ENCODE measurements at places on chromosomes 7 and 10.

GRCh38 chr7:75042286-75042685 lies 31.3 kb downstream of the RCC1L start:
- DNase-seq: no peak

DNA sequence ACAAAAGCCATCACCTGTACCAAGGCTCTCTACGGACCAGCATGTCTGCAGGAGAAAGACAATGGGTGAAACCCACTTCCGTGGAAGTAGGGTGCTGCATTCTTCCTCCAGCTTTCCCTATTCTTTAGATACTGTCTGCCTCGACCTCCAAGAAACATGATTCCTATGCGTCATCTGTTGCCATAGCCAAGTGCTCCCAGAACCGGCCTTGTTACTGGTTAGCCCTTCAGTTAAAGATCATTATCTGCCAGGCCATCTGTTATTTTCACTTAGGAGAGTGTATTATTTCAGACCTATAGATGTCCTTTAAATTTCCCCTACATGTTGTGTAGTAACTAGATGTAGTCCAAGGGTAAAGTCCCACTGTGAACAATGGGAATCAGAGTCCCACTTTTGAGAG lies 89.0 kb upstream of the KIAA1217 start:
- no peak for DNase-seq

DNA sequence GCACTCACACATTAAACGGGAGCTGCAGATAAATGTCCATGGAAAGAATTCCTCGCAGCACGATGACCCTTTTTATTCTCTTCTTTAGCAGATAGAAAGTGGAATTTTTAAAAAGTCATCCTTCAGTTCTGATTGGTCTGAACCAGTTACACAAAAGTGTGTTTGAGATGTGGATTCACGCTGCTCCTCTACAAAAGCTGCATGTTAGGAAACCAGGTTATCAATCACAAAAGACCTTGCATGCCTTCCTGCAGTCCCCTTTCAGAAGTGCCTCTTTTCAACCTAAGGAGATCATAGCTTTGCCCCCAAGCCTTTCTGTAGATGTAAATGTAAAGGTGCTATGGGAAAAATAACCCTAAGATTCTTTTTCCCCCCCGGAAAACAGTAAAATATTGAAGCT lies 299.7 kb downstream of the PLXDC2 start:
- no peak for DNase-seq

DNA sequence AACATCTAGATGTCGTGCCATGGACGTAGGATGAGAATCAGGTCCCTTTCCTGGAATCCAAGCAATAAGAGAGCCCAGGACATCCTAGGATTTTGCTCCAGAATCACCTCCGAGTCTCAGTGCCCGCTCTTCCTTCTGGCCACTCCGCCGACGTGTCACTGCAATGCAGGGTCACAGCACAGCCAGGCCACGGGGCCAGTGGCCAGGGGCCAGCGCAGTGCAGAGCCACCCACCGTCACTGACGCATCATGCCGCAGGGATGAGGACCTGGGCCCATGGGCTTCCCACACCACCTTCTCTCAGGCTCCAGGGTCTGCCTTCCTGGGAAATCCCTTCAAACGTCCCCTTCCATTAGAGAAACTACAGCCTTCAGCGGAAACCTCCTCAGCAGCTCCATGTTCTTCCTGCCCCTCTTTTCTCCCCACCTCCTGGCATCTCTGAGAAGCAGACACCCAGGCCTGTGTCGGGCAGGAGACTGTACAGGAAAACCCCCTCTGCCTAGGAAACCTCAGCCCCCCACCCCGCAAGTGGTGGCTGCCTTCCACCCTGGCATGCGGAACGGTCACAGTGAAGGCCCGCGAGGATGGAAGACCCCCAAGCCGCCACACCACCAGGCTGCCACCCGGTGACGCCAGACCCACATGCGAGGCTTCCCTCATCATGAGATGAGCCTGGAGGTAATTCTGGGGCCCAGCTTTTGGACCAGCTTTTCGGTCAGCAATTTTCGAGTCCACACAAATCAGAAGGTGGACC lies 32.1 kb downstream of the STK32C start:
- DNase-seq: no peak

DNA sequence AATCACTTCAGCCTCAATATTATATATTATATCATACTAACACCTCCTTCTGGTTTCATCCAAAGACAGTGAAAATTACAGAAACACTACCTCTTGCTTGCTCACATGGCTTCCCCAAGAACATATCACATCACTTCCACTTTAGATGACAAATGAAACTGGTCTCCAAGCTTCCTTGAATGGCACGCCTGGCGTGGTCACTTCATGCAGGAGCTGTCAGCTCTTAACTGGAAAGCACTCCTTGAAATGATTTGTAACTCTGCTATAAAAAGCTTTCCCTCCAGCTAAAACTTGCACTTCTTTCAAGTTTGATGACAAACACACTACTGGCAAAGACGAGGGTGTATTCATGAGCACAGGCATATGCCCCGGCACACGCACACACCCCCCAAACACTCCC lies 84.1 kb upstream of the INHBA start:
- no peak for DNase-seq

- no peak for DNase-seq
These were observed 216.9 kb downstream of the GLI3 start for GRCh38 chr7:42020061-42020460.

DNA sequence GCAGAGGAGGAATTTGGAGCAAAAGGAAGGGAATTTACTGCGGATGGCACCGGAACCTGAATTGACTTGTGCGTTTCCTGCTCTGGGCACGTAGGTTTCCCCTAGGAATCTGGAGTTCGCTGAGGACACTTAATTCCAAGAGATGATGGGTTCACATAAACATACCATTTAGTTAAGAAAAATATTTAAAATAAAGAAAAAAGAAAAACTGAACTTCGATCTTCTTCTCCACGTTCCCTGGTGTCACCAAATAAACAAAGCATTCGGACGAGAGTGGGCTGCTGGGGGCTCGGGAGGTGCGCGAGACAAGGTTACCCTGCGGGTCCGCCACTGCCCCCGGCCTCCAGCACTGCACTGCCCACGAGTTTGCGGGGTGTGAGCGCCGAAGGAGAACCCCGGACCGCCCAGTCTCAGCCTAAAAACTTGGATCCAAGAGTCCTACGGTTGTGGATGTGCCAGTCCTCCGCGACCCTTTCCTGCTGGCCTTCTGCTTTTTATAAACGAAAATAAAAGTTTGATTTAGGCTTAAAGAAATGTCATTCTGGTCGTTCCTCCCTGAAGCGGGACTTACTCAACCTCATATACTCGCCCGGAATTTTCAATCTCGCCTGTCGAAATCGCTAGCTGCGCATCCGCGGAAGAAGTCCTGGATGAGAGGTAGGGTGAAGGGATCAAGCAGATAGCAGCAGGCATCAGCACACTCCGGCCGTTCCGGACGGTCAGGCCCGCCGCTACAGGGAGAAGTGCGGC lies 30.3 kb downstream of the SKIDA1 start:
- DNase-seq: no peak

DNA sequence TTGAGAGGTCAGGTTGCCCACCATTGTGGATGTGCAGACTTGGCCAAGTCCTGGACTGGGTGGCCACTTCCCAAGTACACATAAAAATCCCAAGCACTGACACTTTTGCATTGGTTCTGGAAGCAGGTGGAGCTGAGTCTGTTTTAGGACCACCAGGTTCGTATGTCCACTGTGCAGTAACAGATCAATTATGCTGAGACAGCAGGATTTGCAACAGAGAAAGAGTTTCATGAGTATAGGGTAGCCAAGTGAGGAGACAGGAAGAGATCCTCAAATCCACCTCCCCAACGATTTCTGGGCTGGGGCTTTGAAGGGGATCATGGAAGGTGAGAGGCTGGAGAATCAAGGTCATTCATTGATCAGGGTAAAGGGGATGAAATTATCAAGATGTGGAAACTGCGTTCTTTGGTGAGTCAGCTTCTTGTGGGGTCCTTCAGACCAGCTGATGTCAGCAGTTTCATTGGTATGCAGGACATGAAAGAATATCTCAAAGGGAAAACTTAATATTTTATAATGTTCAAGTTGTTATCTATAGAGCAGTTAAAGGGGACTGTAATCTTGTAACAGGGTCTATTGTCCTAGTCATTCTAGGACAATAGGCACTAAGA lies 277.7 kb downstream of the GALNT17 start:
- no peak for DNase-seq

- no peak for DNase-seq
These were observed 122.9 kb upstream of the GLI3 start for GRCh38 chr7:42359946-42360345.

GRCh38 chr7:98354511-98355249 lies 46.2 kb downstream of the BAIAP2L1 start:
- no peak for DNase-seq

- no peak for DNase-seq
These were observed 1.4 kb downstream of the CPA4 start for GRCh38 chr7:130294314-130294713.

GRCh38 chr7:158096582-158096981 lies 491.0 kb downstream of the PTPRN2 start:
- no peak for DNase-seq

DNA sequence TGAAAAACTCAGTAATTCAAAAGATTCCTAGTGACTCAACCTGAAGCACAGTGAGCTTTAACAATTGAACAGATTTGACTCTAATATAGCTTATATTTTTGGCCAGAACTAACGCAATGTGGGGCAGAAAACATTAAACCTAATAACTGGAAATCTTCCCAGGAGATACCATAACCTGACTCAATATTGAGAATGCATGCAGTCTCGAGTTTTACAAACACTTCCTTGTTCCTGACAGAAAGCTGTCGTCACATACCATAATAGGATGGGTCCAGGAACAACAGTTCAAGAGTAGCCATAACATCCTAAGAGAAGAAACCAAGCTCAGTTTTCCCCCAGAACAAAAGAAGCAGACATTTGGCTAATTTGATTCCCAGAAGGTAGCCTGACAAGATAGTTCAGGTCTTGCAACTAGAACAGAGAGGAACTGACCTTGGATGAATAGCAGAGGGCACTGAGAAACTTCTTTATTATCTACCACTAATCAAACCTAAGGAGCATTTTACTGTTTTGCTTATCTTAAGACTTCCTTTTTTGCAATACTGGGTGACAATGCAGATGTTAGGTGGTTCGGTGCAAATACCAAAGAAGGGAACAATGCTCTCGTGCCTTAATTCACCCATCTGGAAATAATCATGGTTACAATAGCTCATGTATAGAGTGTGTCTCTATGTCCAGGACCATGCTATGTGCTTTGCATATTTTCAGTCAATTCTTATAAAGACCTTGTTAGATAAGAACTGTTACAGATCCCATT lies 38.6 kb upstream of the ACSL5 start:
- DNase-seq: no peak

DNA sequence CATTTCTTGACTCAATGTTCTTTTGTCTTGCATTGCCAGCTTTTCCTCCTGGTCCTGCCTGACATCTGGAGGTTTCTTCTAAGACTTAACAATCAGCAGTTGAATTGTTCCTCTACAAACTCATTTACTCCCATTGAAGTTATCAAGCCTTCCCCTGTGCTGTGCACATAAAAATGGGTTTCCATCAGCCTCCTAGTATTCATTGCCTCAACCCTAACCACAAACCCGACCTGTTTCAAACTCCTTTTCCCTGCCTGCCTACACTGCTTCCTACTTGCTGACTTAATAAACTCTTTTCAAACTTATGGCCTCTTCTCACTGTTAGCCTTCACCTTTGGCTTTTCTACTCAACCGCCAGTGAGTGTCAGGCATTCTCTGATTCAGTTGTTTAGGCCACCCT lies 9.4 kb upstream of the CDK6 start:
- no peak for DNase-seq

- no peak for DNase-seq
These were observed 31.6 kb upstream of the FOXK1 start for GRCh38 chr7:4650433-4651047.

GRCh38 chr10:126598009-126598408 lies 72.5 kb downstream of the C10orf90 start:
- DNase-seq: peak; percentile 64

GRCh38 chr10:74160013-74160412 lies 9.0 kb downstream of the ADK start:
- DNase-seq: no peak

DNA sequence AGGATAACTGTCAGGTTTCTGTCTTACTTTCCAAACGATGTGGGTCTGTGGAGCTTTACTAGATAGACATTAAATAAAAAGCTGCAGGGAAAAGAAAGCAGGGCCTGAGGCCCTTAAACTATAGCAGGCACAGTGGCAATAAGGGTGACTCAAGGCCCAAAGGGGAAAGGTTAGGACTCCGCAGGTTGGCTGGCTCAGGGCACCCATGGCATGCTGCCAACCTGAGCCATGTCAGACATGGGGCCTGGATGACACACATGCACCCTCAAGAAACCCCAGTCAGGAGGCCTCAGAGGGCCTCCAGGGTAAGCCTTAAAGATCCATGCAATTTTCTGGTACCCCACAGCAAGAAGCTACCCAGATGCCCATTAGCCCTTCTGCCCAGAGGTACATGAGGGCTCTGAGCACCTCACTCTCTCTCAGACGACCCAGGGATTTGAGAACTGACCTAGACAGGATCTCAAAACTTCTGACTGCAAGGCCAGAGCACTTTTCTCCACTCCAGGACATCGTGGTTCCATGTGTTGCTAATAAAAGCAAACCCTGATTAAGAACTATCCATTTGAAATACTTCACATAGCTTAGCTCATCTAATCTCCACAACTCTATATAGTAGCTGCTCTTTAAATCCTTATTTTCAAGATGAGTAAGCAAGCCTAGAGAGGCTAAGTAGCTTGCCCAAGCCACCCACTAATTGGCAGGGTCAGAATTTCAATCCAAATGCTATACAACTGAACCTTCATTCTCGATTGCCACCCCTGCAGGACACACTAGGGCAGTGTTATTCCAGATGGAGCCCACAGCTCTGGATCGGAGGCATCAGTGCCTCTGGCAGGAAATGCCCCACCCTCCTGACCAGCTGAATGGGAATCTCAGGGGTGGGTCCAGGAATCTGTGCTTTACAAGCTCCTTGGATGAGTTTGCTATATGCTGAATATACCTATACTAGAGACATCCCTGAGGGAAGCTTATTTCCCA lies 132.5 kb upstream of the EFCAB10 start:
- DNase-seq: no peak

- no peak for DNase-seq
These were observed 99.4 kb downstream of the MTPN start for GRCh38 chr7:135877805-135878204.

GRCh38 chr10:28879246-28879645 lies 201.9 kb downstream of the BAMBI start:
- DNase-seq: no peak

DNA sequence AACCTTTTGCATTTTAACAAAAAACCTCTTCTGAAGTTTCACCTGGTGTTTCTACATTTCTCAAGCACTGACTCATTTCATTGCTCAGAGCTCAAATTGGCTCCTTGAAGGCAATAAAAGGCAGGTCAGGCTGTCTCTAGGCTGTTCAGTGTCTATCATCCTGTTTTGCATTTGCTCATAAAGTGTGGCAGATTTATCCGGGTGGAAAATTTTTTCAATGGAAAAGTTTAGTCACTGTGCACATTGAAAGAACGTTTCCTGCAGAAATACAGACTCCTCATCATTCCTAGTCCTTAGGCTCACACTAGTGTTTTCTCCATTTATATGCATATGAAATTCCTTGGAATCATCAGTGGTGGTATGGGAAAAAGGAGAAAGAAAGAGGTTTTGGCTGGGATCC lies 114.2 kb upstream of the DGKB start:
- DNase-seq: peak; percentile 78

Measured in putamen (tissue), 1 donor.